ENCODE measurements at places on chromosomes 13 and 19.
A peak's percentile ranks its signal among the peaks of the same experiment; 100 is the strongest.

GRCh38 chr19:21130097-21130775 is 11.6 kb upstream of the ZNF431 start:
- DNase-seq, result no peak

DNA sequence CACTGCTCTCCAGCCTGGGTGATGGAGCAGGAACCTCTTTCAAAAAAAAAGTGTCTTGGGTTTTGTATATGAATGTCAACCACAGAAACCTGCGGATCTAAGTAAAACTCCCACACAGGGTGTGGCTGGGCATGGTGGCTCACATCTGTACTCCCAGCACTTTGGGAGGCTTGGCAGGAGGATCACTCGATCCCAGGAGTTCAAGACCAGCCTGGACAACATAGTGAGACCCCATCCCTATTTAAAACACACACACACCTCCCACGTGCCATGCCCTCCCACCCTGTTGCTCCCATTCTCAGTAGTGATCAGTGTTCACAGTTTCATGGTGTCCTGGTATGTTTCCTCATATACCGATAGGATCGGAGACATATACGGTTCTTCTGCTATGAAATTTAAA is 9.2 kb downstream of the TMED1 start:
- DNase-seq, result no peak

GRCh38 chr13:79405501-79405830 is 589 bp downstream of the RBM26 start:
- DNase-seq, result no peak

- DNase-seq, result peak; percentile 61
Observed at GRCh38 chr13:76717092-76717491, 169.1 kb downstream of the KCTD12 start.

DNA sequence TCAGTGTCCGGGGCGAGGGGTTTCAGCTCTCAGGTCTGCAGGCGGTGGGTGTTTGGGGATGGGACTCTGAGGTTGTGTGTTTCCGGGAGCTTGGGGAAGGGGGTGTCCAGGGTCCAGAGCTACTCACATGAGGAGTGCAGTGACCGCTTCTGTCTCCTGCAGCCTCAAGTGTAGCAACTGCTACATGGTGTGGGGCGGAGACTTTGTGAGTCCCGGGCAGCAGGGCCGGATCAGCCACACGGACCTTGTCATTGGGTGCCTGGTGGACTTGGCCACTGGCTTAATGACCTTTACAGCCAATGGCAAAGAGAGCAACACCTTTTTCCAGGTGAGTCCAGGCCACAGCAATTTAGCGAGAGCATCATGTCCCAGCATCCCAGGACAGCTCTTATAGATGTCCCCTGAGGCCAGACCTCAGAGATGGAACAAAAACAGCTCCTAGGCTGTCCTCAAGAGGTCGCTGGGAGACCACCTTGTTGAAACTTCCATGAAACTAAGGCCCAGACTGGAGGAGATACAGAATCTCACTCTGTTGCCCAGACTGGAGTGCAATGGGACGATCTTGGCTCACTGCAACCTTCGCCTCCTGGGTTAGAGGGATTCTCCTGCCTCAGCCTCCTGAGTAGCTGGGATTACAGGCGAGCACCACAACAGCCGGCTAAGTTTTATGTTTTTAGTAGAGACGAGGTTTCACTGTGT is 44.9 kb downstream of the RYR1 start:
- no peak for DNase-seq

GRCh38 chr13:20369886-20370361 is 137.8 kb upstream of the GJB6 start:
- DNase-seq, result no peak

DNA sequence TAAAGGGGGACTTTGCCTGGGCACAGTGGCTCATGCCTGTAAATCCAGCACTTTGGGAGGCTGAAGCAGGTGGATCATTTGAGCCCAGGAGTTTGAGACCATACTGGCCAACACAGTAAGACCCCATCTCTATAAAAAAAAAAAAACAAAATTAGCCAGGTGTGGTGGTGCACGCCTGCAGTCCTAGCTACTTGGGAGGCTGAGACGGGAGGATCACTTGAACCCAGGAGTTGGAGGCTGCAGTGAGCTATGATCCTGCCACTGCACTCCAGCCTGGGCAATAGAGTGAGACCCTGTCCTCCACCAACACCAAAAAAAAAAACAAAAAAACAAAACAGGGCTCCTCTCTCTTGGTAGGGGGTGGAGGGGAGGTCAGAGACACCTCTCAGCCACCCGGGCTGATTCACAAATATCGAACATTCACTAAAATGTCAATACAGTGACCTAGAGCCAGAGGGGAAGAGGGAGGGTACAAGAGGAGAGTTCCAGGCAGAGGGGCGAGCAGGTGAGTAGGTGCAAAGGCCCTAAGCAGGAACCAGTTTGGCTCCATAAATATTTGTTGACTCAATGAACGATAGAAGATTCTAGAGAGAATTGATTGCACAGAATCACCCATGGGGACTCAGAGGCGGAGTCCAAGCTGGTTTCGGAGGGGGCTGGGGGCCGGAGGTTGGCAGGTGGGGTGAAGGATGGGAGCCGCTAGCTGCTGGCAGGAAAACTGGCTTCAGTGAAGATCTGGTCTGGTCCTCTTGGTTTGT is 1.0 kb upstream of the CREB3L3 start:
- DNase-seq, result no peak
